ENCODE measurements at places on chromosomes 2 and 18.

- DNase-seq, result no peak
Measured at GRCh38 chr18:41870191-41870590, 84.8 kb upstream of the PIK3C3 start.

DNA sequence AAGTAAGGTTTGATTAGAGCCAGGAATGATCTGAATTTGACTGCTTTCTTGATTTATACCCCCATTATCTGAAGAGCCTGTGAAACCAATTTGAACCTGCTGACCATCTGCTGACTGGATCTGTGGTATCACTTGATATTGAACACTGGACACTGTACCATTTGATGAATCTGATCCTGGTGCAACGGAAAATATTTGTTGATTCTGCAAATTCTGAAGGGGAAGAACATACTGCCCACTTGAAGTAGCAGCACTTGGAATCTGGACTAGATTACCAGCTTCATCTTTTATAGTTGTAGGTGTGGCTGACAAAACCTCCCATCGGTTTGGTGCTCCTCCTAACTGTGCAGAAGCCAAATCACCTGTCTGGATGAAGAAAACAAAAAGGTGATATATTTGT, 9.3 kb downstream of the SP3 start:
- DNase-seq, result no peak

DNA sequence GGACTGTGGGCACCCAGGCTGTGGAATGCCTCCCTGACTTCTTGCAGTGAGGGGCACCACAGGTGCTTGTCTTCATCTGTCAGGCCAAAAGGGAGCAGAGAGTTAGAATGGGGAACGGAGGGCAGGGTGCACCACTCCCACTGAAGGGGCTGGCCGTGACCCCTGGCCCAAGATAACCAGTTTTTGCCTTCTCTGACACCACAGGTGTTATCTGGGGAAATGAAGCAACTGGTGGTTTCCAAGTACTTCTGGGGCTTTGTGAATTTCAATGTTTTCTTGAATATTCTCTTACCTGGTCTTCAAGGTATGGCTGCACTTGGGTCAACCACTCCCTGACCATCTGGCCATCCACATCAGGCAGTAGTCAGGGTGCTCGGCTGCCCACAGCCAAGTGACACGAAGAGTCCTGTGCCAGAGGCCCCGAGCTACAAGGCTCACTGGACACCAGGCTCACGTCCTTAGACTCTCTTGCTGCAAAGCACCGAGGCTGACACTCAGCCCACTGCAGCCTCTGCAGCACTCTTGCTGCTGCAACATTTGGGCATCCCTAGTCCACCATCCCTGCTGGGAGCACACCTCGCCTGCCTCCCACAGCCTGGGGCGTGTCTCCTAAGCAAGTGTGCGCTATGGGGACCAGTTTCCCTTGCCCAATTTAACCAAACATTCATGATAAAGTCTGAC, 57.0 kb downstream of the FAM178B start:
- no peak for DNase-seq

- DNase-seq, result no peak
Measured at GRCh38 chr2:48504647-48505327, 25.2 kb upstream of the STON1 start.

DNA sequence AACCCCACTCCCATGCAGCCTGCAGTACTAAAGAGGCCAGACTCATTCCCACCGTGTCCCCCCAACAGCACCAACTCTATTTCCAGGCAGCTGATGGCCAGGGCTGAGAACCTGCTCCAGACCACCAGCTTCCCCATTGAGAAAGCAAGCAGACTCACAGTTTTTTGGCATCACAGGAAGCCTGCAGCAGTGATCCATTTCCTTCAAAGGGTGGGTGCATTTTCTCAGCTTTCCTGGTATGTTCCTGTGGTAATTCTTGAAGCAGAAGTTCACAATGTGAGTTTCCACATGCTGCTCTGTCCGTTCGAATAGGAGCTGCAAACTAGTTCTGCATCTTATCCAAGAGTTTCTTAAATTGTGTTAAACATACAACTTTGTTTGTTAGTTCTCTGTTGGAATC, 1249.6 kb upstream of the FAM98A start:
- DNase-seq, result no peak

DNA sequence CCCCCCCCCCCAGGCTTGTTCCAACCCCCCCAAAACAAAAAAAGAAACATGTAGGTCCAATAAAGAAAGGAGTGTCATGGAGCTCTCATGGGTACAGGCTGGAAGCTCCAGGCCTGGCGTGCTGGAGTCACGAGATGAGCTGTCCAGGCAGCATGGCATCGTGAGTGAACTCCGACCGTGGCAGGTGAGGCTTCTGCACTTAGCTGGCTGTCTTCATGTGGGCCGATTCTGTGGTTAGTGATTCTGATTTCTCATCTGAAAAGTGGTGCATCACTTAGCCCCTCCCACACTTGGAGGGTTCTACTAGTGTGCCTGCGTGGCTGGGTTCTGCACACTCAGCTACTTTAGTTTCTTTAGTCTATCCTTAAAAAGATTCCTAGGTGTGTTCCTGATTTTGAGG, 126.4 kb upstream of the MGAT5 start:
- no peak for DNase-seq

DNA sequence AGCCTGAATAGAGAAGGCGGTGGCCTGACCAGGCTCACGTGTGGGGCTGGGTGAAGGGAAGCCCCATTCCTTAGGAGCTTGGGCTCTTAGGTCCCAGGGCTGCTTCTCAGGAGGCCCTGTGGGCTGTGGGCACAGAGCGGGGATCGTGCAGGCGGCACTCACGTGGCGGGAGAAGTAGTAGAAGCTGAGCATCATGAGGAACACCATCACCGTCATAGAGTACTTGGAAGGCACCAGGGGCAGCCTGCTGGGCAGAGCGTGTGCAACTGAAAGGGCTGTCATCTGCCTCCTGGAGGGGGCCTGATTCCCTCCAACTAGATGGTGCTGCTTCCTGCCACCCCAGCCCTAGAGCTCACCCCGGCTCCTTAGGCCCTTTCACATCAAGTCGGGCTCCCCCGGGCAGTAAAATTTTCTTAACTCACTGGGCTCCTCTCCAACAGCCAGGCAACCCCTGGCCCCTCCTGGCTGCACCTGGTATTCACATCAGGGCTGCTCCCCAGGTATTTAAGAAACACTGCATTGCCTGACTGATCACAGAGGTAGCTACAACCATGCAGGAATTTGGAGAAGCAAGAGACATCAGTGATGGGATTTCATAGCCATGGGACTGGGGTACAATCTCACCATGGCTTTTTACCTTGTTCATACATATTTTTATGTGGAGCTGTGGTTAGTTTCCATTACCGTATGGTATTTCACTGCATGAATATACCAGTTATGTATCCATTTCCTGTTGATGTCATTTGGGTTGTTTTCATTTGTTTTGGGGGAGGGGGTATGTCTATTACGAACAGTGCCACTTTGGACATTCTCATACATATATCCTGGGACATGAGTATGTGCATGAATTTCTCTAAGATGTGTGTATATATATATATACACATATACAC, 32.9 kb downstream of the CENPO start:
- peak; percentile 29 for DNase-seq

DNA sequence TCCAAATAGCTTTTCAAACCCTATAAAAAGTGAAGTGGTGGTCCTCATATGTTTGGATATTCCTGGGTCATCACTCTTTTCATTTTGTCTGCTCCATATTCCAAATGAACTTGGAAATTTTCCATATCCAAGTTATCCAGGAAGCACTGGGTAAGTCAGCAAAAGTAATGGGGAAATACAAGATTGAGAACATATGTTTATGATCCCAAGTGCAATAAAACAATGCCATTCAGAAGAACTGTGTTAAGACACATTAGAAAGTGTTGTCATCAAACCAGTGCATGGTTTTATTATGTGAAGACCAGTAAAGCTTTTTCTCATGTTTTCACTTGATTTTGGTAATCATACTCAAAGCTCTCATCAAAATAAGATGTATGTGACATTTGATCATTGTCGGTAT, 363.4 kb downstream of the RPRM start:
- DNase-seq, result no peak

DNA sequence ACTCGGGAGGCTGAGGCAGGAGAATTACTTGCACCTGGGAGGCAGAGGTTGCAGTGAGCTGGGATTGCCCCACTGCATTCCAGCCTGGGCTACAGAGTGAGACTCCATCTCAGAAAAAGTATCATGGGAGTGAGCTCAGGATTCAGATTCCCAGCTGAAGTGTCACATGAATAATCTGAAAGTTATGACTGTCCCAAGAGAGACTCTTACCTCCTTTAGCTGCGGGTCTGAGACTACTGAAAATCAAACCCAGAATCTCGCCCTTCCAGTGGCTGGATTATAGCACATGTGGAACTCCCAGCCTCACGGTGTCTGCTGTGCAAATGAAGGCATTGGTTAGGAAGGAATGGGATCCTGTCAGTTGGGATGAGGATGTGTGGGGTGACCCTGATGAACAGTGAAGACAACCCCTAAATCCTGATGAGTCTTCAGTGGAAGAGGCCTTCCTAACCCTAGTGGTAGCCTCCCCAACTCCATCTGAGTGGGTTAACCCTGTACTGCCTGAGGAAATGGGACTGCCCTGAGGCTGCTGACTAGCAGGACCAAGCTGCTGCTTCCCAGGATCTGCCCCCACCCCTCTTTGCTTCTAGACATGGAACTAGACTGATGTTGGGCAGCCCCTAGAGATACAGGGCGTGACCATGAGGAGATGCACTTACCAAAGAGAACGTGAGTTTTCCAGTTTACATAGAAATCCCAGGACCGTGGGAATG, 16.5 kb downstream of the BOK start:
- no peak for DNase-seq

DNA sequence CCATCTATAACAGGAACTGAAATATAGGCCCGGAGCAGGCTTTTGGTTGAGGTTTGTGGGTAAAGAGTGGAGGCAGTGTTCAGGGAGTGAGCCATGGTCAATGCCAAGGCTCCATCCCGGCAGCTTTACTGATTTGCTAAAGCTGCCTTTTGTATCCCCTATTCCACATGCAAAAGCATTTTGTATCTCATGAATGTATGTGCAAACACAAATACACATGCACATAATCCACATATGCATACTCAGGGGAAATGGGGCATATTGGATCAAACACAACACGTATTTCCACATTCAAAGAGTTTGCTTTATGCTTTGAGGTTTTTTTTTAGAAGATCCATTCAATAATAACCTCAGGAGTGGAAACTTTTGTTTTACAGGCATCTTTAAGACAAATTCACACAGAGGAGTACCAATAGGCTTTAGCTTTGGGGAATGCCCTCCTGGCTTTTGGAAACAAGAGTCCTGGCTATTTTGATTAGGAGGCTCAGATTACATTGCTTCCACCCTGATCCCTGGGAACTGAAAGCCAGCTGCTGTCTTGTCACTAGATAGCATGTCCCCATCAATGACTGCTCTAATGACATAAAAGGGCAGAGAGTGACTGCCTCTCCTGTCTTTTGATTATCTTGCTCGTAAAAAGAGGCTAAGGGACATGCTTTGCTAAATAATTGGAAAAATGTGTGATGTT, 263.2 kb downstream of the EN1 start:
- DNase-seq, result no peak

DNA sequence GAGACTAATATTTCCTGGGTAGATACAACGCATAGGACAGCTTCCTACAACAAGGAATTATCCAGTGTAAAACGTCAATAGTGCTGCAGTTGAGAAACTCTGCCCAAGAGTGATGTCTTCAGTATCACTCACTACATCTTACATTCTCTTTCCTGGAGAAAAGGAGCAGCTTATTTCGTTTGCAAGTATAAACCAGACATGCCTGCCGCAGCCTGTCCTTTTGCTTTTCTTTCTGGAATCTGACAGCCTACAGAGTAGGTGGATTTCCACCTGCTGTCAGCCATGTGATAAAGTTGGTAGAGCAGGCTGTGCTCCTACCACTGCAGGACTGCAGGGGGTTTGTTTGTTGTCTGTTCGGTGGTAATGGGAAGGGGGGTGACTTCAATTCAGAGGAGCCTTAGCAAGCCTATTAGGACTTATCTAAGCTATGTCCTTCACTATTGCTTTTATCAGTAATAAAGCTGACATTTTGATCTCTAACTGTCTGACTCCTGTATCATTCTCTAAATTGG, 439.1 kb downstream of the GRB14 start:
- peak; percentile 14 for DNase-seq

DNA sequence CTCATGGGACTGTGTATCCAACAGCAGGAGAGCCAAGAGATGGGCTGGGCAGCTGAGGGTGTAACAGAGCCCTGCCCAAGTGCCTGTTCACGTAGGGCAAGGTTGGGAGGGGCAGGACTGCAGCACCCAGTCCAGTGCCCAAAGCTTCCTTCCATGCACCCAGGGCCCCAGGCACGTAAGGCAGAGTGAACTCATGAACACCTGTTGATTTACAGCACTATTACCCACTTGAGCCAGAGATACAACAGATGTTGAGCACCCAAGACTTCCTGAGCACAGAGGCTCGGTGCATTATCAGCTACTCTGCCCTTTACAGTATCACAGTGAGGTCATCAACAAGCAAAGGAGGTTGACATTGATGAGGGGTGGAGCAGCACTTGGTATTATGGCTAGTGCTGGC, 50.2 kb upstream of the FHL2 start:
- DNase-seq, result no peak

DNA sequence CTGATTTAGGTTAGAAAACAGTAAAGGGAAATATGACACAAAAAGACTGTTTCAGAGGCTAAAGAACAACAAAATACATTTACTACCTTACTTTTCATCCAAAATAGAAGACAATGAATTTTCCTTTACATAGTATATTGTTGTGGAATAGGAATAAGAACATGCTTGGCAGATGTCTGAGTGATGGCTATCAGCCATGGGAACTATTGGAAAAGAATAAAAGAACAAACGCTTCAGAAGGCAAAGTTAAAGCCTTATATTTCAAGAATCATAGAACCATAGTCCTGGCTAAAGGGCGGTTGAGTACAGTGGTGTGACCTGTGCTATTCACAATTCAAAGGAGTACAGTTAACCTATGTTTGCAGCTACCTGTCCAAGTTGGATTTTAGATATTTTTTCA, 73.9 kb upstream of the NRXN1 start:
- no peak for DNase-seq

- no peak for DNase-seq
Measured at GRCh38 chr2:949384-950079, 1.1 kb upstream of the SNTG2 start.

DNA sequence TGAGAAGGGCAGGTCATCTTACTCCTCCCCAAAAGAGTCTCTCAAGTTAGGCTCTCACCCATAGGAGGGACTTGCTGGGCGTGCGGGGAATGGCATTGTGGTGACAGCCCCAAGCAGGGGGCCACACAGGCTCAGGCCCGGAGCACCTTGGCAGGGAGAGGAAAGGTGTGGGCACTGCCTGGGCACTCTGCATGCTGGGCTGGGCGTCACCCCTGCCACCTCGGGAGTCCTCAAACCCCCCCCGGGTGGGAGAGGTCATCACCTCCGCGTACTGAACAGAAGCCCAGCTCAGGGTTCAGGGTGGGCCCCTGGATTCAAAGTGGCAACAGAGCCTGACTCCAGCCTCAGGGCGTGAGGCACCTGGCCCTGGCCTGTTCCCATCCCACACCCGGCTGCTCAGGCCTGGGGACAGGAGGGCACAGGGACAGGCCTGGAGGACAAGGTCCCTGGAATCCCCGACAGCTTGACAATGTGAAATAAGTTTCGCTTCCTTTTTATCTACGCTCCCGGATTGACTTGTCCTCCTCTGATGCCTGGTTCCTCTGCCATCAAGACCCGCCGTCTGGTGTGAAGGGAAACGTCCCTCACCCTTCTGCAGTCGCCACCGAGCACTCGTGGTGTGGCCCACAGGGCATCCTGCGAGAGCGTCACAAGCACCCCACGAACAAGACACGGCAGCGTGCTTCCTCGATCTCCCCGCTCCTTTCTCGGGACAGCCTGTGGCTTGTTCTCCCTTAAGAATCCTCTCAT, 97.8 kb downstream of the HDAC4 start:
- DNase-seq, result no peak
